ENCODE measurements at places on chromosomes 4 and X. TPM values are rescaled to one million over a fixed set of nuclear protein-coding genes. Genes with fewer than 3 reads are reported as not detected.

PRDM8 gene
- polyA plus RNA-seq = 6.4 TPM

DKK2 gene
- polyA plus RNA-seq = 0.64 TPM

ENPEP gene
- polyA plus RNA-seq = 2.1 TPM

GRCh38 chr4:184756399-184756798 is 22.5 kb upstream of the CENPU start:
- no peak for DNase-seq

GDPD2 gene
- 2.1 TPM for polyA plus RNA-seq

DNA sequence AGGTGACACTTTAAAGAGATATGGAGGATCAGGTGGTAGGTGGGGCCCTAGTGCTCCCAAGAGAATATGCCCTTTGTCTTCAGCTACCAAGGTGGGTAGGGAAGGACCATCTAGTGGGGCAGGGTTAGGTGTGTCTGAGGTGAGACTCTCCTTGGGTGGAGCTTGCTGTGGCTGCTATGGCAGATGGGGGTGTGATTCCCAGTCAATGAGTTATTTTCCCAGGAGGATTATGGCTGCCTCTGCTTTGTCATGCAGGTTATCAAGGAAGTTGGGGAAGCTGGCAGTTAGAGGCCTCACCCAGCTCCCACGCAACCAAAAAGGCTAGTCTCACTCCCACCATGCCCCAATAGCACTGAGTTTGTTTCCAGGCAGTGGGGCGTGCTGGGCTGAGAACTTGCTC is 18.0 kb upstream of the SPIN2A start:
- DNase-seq = no peak

- no peak for DNase-seq
Observed at GRCh38 chrX:110001740-110002299, 1.1 kb upstream of the TMEM164 start.

NHSL2 gene
- polyA plus RNA-seq = 1.1 TPM
